ENCODE measurements at places on chromosomes 16 and 17.

GRCh38 chr16:51542981-51543815 is 392.1 kb upstream of the SALL1 start:
- no peak for DNase-seq

GRCh38 chr17:14330492-14330962 is 29.6 kb downstream of the HS3ST3B1 start:
- DNase-seq = no peak

- peak; percentile 23 for DNase-seq
Observed at GRCh38 chr17:73646409-73647300, 2.4 kb upstream of the SDK2 start.

GRCh38 chr17:76535788-76536510 is 1.6 kb downstream of the CYGB start:
- no peak for DNase-seq

GRCh38 chr17:50198026-50198669 is 3.3 kb downstream of the COL1A1 start:
- peak; percentile 60 for DNase-seq

All from CD4-positive, alpha-beta T cell treated with Interleukin-17A for 4 hours (primary cell).